ENCODE measurements at places on chromosomes 5 and 9.

- no peak for DNase-seq
These were observed 3.5 kb downstream of the ARL15 start for GRCh38 chr5:54306893-54307292.

DNA sequence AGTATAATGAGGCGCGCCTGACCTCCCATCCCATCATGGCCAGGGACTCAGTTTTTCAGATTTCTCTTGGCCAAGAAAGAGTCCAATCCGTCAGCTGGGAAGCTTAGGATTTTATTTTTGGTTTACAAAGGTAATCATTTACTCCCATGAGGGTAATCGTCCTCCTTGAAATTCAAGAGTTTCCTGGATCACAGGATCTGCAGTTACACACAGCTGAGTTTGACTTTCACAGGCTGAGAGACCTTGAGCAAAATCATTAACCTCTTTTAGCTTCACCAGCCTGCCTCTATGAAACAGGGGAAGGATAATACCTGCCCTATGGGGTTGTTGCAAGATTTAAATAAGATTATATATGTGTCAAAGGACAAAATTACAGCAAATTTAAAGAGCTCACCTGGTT lies 15.4 kb upstream of the AK3 start:
- no peak for DNase-seq

DNA sequence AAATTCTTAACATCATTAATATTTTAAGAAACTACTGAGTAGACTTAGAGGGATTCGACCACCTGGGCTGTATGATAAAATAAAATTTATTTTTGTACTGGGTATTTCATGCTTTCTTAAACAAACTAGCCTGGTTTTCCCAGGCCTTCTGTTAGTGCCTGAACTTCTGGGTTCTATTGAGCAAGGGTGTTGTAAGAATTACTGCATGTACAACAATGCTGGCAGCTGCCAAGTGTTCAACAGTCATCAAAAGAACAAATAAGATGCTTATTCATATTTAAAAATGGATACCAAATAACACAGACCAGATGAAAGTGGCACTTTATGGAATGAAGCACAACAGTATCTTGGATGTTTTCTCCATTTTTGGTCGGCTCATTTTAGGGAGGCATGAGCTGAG lies 123.2 kb upstream of the FBXL7 start:
- DNase-seq = no peak

GRCh38 chr5:32278406-32278805 lies 34.3 kb downstream of the MTMR12 start:
- no peak for DNase-seq

DNA sequence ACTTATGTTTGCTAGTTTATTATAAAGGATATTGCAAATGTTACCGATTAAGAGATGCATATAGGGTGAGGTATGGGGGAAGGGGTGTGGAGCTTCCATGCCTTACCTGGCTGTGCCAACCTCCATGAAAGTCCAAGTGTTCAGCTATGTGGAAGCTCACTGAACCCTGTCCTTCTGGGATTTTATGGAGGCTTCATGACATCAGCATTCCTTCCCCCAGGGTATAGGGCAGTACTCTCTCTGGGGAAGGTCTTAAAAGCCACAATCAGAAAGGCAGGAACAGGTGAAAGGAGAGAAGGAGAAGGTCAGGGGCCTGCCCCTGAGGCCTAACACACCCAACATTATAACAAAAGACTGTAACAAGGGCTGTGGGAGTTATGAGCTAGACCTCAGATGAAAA lies 592.6 kb downstream of the PDE4D start:
- DNase-seq = no peak
